ELR (cell line): ENCODE measurements at places on chromosomes 2 and 18.
A peak's percentile ranks its signal among the peaks of the same experiment; 100 is the strongest.

DNA sequence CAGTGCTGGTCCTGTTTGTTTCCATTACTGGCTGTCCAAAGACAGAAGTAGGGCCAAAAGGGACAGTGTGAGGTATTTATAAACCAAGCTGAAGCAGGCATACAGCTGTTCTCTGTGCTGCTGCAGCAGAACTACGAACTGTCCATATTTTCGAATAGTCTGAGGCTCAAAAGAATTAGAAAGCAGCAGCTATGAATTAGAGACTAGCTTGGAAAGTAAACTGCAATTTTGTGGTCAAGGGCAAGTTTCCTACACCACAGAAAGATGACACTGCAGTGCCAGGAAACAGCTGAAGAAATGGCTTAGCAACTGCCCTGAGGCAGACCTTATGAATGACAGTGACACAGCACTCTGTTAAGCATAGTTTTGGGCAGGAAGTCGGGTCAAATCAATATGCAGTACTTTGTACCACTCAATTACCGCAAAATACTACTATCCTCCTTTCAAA, 125.3 kb downstream of the TMEM131 start:
- peak; percentile 93 for DNase-seq

GRCh38 chr2:232438951-232439757, 16.8 kb upstream of the ALPI start:
- peak; percentile 28 for DNase-seq

GRCh38 chr2:10039658-10040410, 3.5 kb upstream of the KLF11 start:
- DNase-seq: no peak

GRCh38 chr18:498931-499775, 1.3 kb downstream of the COLEC12 start:
- DNase-seq: peak; percentile 92

DNA sequence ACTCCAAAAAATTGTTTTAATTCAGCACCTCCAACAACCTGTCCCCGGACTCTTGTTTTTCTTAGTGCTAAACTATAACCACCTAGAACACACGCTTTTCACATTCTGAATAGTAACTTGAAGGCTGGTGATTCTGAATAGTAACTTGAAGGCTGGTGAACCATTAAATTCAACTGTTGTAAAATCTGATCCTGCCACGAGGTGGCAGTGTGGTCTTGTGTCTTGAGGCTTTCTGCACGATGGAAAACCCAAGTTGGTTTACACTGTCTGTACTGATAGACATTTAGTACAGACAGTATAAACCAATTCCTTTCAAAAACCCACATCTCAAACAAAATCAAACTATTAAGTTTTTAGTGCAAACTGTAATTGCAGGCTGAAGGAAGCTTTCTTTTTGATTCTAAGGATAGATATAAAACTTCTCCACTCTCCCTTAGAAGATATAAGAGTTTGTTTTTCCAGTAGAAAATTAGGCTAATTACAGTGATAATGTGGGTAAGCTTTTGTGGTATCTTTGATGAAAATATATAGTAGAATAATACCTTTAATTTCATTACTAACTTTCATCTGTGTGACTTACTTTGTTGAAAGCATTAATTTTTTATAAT, 57.6 kb downstream of the VAPA start:
- DNase-seq: peak; percentile 74

DNA sequence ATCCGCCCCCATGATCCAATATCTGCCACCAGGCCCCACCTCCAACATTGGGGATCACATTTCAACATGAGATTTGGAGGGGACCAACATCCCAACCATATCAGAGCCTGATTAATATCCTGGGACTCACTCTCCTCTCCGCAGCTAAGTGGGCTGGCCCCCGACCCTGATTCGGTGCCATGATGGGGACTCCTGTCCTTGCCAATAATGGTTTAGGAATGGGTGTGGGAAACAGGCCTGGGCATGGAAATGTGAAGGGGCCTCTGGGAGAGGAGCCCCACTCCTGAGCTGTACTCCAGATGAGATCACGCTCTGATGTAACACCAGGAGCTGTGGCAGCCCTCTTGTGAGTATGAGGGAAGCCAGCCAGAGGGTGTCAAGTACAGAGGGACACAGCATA, 77.3 kb upstream of the SMAD7 start:
- DNase-seq: no peak

- DNase-seq: no peak
Measured at GRCh38 chr2:200567932-200568331, 17.9 kb upstream of the AOX1 start.
